GM04503 (cell line): ENCODE measurements at places on chromosomes 16 and 17.

DNA sequence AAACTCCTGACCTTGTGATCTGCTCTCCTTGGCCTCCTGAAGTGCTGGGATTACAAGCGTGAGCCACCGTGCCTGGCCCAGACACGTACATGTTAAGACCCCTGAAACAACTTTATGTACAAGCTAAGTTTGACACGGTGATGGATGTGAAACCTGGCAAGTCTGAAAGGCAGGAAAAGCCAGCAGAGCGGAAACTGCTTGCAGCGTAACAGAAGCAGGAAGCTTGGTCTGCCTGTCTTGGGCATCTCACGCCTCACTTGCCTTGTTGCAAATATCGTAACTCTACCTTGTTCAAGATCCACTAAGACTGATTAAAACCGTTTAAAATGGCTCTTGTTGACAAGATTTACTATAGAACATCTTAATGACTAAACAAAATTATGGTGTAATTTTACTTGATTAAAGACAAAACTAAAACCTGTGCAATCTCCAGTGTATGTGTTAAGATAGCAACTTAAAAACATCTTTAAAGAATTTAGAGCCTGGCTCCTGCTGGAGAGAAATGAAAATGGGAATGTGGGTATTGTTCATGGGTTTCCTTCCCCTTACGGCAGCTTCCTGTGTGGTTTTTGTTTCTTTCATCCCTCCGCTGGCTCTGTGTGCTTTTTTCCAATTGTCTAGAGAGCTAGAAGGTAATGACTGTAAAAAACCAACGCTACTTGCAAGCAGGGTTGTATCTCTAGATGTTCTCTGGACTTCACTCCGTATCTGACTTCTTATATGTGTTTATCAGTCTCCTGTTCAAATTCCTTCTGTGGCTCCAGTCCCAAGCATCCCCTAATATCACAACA is 477.6 kb downstream of the XYLT1 start:
- DNase-seq = no peak

DNA sequence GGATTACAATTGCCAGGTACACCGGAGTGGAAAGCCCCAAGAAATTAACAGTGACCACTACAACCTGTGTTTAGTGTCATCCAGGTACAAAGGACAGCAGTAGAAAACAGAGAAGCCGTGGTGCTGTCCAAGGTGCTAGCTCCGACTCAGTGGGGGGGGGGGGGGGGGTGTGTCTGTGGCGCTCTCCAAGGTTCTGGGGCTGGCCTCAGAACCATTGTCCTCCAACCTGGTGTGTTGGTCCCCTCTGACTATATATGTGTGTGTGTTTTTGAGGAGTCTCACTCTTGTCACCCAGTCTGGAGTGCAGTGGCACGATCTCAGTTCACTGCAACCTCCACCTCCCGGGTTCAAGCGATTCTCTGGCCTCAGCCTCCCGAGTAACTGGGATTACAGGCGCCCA is 5.8 kb upstream of the ZNF23 start:
- DNase-seq = no peak

- no peak for DNase-seq
Measured at GRCh38 chr17:13228225-13228624, 210.4 kb upstream of the ELAC2 start.

GRCh38 chr16:68732042-68732680 is 4.9 kb upstream of the CDH1 start:
- no peak for DNase-seq

DNA sequence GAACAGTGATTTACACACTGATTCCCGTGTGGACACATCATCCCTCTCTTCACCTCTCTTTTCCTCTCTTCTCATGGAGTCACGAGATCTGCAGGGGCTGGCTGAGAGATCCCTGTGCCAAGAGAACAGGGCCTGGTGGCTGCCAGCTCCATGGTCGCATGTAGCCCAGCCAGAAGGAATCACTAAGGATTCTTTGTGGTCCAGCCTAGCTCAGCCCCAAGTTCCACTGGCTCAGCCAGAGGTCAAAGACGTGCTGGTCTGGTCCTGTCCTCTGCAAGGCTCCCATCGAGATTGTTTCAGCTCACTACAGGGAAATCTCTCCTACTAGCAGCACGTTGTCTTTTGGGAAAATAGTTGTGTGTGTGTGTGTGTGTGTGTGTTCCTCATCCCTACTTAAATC is 66.4 kb downstream of the NDEL1 start:
- DNase-seq = no peak

DNA sequence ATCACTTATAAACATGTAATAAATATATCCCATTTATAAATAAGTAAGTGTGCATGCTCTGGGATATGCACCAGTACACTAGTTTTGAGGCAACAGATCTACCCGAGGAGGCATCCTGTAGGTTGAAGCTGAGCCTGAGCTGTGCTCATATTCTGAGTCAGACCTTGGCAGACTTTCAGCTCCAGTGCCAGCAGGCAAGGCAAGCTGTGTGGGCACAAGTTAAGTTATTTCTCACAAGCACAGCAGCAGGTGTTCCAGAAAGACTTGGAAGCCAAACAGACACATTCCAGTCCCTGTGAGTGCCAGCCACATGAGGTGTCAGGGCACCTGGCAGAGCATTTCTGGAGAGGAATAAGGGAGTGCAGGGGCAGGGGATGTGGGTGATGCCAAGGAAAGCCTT is 1.3 kb upstream of the CLEC19A start:
- no peak for DNase-seq

- no peak for DNase-seq
Measured at GRCh38 chr16:81720973-81721906, 57.9 kb upstream of the PLCG2 start.

- DNase-seq = no peak
Measured at GRCh38 chr17:67633751-67634211, 84.0 kb upstream of the NOL11 start.

GRCh38 chr17:47674499-47674898 is 19.5 kb upstream of the TBKBP1 start:
- DNase-seq = no peak

DNA sequence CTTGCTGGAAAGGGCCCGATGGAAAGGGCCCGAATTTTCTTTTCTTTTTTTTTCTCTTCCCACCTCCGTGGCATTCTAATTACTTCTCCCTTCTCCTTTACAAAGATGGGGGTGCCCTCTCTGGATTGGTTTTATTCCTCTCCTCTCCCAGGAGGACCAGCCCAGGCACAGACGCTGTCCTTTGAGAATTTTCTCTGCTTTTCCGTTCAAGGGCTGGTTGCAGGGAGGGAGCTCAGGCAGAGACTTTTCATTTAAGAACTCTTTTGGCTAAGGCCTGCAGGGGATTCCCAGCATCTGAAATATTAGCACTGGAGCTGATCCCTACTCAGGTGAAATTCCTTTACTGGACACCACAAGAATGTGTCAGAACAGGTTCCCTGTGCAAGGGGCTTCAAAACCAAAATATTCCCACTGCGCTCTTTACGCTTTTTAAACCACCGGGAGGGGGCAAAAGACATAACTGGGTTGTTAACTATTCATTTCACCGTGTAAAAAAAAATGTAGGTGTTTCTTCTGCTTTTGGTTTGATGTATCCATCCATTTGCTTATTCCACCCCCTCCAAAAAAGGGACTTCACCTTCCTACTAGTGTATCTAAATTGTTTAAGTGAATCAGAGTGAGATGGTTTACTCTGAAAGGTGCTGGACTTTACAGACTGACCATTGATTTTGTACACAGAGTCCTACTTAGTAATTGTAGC is 1.4 kb downstream of the NFAT5 start:
- DNase-seq = no peak

GRCh38 chr16:88065747-88066142 is 114.5 kb downstream of the BANP start:
- no peak for DNase-seq

DNA sequence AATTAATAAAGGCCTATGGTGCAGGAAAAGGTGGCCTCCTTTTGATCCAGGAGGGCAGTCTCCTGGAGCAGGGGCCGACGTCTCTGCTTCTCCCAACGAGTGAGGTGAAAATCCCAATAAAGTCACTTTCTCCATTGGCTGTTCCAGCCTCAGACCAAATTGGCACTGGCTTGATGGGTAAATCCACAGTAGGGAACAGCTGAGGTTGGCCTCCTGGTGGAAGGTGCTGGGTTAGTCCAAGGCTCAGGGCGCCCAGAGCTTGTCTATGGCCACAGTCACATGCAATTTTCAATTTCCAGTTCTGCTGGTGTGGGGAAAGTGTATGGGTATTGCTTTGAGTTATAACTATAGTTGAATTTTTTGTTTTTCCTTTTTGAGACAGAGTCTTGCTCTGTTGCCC is 79.0 kb downstream of the NETO2 start:
- DNase-seq = no peak

GRCh38 chr17:18069101-18069500 is 18.6 kb upstream of the DRG2 start:
- DNase-seq = no peak

- no peak for DNase-seq
Measured at GRCh38 chr16:14405611-14406537, 224.2 kb downstream of the PARN start.

DNA sequence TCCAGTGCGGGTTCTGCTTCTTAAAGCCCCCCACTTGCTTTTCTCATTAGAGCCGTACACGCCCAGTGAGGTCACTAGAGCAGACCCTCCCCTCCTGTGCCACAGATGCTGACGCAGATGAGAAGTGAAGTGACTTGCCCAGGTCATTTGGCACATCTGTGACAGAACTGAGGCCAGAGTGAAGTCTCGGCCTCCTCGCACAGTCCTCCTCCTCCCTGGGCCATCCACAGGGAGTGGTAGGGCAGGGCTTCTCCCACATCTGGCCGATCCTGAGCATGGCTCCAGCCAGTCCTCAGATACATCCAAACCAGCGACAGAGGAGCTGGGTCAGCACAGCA is 15.3 kb upstream of the TBX2 start:
- no peak for DNase-seq

GRCh38 chr17:46732754-46733398 is 85.6 kb downstream of the WNT3 start:
- DNase-seq = no peak

- DNase-seq = no peak
Measured at GRCh38 chr17:602436-602835, 112.2 kb downstream of the VPS53 start.

- no peak for DNase-seq
Measured at GRCh38 chr16:73057291-73058210, 9.6 kb upstream of the ZFHX3 start.

DNA sequence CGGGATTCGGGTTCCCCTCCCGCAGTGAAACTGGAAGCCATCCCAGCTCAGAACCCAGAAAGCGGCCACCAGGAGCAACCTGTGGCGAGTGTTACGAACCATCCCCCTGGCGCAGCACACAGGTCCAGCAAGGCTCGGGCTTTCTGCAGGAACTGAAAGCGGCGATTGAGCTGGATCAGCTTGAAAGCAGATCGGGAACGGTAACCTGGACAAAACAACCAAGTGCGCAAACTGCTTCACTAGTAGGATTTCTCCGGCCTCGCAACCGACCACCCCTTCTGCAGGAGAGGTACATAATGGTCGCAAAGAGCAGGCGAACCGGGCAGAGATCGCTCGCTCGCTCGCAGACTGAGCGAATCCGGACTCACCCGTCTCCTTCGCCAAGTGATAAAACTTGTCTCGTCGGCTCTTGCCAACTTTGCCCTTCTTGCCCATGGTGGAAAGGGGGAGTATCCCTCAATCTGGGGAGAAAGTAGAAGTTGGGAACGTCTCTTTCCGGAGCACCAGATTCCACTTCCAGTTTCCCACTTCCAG is 696 bp upstream of the PSMC5 start:
- DNase-seq = no peak

DNA sequence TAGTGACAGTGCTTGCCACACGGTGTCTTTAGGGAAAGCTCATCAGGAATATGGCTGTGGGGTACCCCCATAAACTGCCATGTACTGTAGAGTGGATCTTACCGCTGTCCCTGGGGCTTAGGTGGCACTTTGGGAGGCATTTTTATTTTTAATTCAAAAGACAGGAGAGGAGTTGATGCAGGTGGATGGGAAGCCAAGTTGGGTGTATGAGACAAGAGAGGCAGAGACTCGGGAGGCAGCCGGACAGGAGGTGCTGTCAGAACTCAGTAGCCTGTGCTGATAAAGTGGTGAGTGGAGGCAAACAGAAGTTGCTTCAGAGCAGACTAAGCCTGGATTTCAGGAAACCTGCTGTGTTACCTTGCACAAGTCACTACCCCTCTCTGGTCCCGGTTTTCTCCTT is 185.9 kb downstream of the TMEM132E start:
- no peak for DNase-seq

DNA sequence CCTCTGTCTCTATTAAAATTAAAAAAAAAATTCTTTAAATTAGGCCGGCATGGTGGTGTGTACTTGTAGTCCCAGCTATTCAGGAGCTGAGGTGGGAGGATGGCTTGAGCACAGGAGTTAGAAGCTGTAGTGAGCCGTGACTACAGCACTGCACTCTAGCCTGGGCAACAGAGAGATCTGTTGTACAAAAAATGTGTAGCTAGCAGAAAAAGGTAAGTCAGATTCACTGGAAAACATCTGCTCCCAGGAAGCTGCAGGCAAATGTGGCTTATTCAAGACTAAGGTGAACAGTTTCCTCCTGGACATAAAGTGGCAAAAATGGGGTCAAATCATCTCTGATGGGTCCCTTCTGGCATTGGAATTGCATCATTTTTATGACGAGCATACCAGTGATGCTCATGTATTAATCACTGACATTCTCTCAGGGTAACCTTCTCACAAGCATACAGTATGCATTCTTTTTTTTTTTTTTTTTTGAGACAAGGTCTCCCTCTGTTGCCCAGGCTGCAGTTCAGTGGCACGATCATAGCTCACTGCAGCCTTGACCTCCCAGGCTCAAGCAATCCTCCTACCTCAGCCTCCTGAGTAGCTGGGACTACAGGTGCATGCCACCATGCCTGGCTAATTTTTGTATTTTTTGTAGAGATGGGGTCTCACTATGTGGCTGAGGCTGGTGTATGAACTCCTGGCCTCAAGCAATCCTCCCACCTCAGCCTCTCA is 48.7 kb downstream of the CPPED1 start:
- DNase-seq = peak; percentile 25

GRCh38 chr17:10127819-10128425 is 70.5 kb downstream of the GAS7 start:
- peak; percentile 90 for DNase-seq

DNA sequence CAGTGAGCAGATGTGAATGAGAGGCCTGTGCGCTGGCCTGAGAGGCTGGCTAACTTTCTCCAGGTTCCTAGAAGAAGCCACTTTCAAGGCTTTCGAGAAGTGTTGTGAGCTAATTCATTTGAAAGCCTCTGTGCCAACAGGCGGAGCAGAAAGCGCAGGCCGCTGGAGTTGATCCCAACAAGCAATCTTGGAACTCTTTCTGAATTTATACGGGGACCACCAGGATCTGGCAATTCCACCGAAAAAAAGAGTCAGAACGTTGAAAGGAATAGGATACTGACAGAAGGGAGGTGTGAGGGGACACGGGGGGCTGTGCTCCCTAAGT is 71.3 kb upstream of the METRNL start:
- no peak for DNase-seq
